ENCODE measurements at places on chromosomes 7 and 10.

DNA sequence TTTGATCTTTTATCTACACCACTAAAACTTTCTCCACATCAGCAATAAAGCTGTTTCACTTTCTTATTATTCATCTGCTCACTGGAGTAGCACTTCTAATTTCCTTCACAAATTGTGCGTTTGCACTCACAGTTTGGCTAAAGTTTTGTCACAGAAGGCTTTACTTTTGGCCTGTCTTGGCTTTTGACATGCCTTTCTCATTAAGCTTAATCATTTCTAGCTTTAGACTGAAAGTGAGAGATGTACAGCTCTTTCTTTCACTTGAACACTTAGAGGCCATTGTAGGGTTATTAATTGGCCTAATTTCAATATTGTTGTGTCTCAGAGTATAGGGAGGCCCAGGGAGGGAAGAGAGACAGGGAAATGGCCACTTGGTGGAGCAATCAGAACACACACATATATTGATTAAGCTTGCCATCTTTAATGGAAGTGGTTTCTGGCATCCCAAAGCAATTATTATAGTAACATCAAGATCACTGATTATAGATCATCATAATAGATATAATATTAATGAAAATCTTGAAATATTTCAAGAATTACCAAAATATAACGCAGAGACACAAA, 512.5 kb downstream of the ETV1 start:
- DNase-seq, result no peak

- no peak for DNase-seq
Observed at GRCh38 chr10:87767253-87767652, 50.8 kb downstream of the ATAD1 start.

GRCh38 chr7:9280088-9280487, 846.7 kb downstream of the NXPH1 start:
- no peak for DNase-seq

DNA sequence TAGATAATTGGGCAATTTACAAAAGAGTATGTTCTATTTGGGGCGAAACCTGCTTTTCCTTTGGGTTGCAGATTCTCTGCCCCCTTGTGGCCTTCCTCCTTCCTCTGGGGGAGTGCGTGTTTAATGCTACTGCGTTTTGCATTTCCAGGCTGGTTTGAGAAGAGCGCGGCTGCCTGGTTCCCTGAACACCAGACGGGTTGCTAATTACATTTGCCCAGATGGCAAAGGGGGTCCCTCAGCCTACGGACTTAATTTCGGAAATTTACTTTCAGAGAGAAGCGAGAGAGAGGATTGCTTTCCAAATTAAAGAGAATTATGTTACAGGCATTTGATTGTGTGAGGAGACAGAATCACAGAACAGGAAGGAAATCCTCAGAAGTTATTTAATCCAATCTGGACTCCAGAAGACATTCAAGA, 91.9 kb upstream of the JAZF1 start:
- DNase-seq, result peak; percentile 64

DNA sequence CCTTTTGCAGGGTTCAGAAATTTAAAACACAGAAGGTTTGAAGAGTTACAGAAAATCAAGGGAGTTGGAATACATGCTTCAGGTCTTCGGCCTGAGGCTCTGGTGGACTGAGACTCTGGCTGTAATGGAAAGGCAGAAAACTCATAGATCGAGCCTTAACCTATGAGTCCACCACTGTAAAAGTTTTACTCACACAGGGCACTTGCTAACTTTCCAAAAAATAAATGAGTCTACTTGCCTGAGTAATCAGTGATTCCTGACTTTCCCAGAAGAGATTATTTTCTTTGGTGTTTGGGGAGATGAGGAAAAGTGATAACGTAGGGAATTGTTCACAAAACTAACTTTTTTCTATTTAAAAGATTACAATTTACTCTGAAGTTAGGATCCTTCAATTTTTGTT, 108.0 kb downstream of the MBL2 start:
- DNase-seq, result no peak

DNA sequence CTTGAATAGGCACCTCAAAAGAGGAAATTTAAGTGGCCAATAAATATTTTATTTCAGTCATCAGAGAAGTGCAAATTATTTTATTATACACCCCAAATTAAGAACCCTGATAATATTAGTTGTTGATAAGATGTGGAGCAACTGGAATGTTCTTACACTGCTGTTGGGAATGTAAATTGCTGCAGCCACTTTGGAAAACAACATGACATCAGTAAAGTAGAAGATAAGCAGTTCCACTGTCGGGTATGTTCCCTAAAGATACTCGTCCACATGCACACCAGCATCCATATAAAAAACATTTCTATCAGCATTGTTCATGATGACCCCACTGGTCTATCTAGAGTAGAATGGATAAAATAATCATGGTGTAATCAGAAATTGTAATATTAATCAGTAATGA, 46.5 kb downstream of the VCL start:
- DNase-seq, result no peak

- DNase-seq, result peak; percentile 8
Observed at GRCh38 chr10:64648915-64649314, 1127.7 kb downstream of the REEP3 start.

DNA sequence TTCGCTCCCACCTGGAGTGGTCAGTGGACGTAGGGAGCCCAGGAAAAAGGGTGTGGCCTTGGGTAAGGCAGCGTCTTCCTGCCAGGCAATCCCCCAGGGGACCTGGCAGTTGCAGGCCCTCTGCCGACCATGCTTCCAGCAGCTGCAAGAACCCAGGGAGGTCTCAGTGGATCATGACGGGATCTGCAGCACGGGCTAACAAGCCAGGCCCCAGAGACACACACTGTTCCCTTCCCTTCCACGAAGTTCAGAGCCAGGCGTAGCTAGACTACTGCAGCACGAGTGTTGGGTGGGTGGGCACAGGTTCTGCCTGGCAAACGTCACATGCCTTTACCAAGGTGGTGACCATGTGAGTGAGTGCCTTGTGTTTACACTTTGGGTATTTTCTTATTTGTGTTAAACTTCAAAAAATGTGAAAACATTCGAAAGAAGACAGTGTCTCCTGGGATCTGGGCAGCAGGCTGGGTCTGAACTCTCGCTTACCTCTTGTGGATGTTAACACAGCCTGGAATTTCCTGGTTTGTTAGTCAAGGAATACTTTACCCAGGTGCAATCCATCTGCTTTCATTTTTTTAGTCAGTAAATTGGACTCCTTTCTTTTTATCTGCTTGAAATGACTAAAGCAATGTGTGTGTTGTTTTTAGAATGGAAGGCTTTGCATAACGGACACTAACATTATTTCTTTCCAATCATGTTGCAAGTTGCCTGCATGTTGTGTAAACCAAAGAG, 48.2 kb upstream of the VIPR2 start:
- DNase-seq, result no peak

GRCh38 chr10:101766753-101767599, 8.9 kb downstream of the FGF8 start:
- DNase-seq, result no peak

DNA sequence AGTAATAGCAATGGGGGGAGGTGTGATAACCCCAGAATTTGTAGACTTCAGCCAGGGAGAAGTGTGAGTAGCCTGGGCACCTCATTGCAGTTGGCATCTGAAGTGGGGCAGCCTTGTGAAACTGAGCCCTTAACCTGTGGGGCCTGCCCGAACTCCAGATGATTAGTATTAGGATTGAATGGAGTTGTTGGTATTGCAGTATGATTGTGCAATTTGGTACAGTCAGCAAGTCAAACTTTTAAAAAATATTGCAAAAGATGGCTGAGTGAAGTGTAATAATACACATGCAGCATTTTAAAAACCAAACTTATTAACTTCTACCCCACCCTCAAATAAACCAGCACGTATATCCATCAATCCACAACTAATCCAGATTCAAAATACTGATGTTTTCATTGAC, 9.3 kb downstream of the RBM33 start:
- peak; percentile 77 for DNase-seq

DNA sequence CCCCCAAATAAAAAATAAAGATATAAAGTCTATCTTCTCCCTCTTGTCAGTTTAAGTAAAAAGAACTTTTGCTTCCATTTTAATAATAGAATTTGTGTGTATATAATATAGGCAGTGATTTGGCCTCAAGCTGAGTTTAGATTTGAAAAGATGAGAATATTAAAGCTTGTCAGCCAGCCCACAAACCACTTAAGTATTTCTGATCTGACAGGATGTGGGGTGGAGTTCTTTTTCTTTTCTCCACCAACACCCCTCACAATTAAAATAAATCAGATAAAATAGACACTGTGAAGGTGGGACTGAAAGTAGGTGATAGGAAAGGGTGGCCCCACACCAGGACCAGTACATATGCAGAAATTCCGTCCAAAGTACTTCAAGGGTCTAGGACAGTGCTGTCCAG, 714.1 kb downstream of the AUTS2 start:
- DNase-seq, result no peak

- DNase-seq, result no peak
Observed at GRCh38 chr10:69218831-69219230, 1.3 kb upstream of the HKDC1 start.

GRCh38 chr7:115116773-115117715, 195.2 kb downstream of the MDFIC start:
- no peak for DNase-seq

- DNase-seq, result no peak
Observed at GRCh38 chr10:34116220-34116641, 698.9 kb downstream of the PARD3 start.

DNA sequence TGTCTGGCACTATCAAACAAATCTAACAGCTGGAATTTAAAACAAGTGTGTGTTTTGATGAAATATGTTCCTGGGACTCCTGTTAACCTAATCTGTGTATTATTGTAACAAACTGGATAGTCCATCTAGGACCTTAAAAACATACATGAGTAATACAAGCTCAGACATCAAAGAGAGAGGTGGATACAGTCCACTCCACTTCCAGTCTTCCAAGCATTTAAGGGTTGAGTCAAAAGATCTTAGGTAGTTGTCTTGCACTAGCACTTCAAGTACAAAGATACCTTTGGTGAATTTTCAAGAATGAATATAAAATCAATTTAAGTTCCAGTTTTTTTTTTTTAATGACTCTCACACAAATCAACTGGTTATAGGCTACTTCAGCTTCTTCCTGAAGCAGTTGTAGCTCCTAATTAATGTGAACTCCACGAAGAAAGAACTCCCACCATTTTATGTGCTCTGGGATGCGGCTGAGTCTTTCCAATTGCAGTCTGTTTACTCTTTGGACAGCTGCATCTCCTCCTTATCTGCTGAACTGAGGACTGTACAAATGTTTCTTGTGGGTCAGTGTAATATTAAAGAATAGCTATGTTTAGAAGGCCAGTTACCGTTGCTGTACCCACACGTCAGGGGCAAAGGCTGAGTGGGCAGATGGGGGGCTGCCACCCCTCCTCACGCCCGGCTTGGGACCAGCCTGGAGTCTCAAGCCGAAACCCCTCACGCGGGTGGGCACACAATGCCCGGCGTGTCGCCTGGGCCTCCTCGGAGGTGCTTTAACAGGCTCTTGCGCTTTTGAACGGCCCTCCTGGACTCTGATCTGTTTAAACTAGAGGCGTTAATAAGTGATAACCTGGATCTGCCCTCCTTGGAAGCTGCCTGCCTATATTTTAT, 2.9 kb upstream of the IGF2BP3 start:
- no peak for DNase-seq

GRCh38 chr10:2992401-2993198, 74.7 kb upstream of the PFKP start:
- DNase-seq, result no peak

- DNase-seq, result no peak
Observed at GRCh38 chr10:112634096-112634830, 187.2 kb downstream of the VTI1A start.

DNA sequence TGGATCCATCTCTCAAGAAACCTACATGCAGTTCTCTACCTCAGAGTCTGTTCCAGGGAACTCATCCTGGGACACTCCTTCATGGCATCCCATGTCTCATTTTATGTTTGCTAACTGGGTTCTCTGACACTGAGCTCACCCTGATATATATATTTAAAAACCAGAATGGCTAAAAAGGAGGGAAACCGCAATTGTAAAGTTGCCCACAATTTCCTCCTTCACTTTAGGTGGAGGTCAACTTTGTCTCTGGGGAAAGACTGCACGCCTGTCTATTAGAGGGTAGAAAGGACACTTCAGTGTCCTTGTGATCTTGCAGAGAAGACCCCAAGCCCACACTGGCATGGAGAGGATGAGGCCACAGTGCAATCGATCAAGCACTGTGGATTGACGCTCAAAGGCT, 131.7 kb downstream of the TEX36 start:
- no peak for DNase-seq

GRCh38 chr7:104723001-104723400, 291.0 kb upstream of the KMT2E start:
- no peak for DNase-seq

- no peak for DNase-seq
Observed at GRCh38 chr10:72736828-72737220, 44.9 kb downstream of the MCU start.

DNA sequence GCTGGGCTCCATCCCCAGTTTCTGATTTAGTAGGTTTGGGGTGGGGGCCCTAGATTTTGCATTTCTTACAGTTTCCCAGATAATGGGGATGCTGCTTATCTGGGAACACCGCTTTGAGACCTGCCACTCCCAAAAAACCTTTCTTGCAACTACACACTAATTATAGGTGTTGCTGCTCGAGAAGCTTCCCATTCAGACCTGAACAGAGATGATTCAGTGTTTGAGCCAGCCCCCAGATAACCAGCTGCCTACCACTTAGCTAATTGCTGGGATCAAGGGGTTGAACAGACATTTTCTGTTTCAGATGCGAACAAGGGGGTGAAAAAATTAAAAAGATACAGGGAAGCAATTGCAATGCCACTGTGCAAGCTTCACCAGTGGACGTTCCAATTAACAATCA, 448.5 kb downstream of the KCNMA1 start:
- DNase-seq, result no peak

GRCh38 chr7:134016223-134016941, 110.8 kb upstream of the LRGUK start:
- DNase-seq, result no peak

GRCh38 chr10:86960003-86960862, 1.8 kb downstream of the SNCG start:
- peak; percentile 67 for DNase-seq

DNA sequence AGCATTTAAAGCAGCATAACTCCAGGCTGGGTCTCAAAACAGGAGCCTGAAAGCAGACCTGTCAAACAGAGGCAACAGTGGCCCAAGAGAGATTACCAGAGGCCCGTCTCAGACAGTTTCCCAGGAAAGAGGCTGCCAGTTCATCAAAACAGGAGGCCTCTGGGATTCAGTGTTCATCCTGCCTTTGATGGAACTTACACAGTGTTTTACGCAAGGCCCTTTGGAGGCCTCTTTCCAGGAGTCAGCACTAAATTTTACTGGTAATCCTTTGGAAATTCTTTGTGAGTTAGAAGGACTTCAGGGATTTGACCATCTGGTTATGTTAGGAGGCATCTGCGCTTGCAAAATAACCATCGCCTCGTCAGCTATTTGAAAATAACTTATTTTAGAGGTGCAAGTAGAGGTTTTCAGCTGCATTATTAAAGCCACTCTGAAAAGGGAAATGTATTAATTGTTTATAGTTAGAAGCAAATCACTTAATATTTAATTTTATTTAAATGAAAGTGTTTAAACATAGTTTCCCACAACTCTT, 501.2 kb upstream of the COBL start:
- DNase-seq, result no peak

All from HL-60 (cell line).